ENCODE measurements at places on chromosomes 12 and 14. TPM values are rescaled to one million over a fixed set of nuclear protein-coding genes. Genes with fewer than 3 reads are reported as not detected.
A peak's percentile ranks its signal among the peaks of the same experiment; 100 is the strongest.

GRCh38 chr12:123171967-123172366 is 21.1 kb upstream of the PITPNM2 start:
- no peak for DNase-seq

KERA gene
- total RNA-seq: 2.2 TPM

ABHD12B gene
- not detected for total RNA-seq

SLC24A4 gene
- 0.92 TPM for total RNA-seq

OTX2 gene
- not detected for total RNA-seq

DNA sequence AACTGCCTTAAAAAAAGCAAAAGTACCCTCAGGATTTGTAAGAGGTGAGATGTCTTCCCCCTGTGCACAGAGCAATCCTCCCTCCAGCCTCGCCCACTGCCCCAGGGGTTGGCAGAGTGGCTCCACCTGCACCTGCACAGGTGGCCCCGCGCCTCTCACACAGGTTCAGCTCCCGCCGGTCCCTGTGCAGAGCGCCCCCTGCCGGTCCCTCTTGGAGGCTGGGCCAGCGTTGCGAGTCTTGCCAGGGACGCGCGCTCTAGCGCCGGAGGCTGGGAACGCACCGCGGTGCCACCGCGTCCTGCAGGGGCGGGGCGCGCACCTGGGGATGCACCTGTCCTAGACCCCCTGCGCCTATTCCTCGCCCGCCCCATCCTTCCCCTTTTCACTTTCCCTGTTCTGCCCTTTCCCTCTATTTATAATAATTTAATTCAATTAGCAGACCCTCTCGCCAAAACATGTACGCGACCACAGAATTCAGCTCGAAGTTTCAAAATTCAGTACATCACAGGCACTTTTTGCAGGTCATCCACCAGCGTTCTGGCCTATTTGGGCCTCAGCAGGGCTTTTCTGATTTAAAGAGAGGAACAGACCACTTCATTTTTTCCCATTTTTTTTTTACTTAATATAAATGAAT is 618.6 kb downstream of the AACS start:
- DNase-seq: peak; percentile 70

GRCh38 chr12:1812650-1813302 is 7.6 kb upstream of the LRTM2 start:
- no peak for DNase-seq

SLC16A7 gene
- total RNA-seq: 16.3 TPM

DNA sequence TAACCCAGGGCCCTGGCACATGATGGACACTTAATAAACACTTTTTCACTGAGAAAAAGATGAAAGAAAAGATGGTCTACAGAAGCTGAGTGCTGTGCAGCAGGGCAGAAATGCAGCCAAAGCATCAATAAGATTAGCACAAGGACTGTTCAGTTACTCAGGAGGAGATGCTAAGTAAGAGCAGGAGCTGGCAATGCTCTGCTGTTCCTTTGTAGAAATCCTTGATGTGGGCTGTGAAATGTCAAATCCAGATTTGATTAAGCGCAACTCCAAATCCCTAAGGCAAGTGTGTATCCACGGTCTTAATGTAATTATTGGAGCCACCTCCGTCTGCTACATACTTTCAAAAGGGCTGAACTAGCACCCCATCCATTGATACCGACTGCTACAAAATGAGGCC is 151.8 kb upstream of the BTG1 start:
- DNase-seq: no peak

AKAP6 gene
- total RNA-seq: 23.3 TPM

GRCh38 chr12:6192604-6193380 is 7.4 kb upstream of the CD9 start:
- DNase-seq: no peak

DNA sequence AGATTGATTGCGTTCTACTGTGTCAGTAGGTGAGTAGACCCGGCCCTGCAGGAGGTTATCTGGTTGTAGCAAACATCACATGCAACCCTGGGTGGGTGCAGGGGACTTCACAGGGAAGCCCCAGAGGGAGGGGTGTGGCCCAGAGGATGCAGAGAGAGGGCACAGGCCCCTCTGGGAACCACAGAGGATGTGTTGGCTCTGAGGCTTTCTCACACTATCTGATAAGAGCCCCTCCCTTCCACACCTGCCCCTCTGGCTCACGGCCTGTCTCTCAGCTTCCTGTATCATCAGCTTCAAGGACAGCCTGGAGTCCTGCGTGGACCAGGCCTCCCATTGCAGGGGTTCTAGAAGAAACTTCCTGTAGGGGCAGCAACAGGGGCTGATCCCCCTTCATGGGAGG is 101.9 kb downstream of the RIN3 start:
- DNase-seq: peak; percentile 56

DNA sequence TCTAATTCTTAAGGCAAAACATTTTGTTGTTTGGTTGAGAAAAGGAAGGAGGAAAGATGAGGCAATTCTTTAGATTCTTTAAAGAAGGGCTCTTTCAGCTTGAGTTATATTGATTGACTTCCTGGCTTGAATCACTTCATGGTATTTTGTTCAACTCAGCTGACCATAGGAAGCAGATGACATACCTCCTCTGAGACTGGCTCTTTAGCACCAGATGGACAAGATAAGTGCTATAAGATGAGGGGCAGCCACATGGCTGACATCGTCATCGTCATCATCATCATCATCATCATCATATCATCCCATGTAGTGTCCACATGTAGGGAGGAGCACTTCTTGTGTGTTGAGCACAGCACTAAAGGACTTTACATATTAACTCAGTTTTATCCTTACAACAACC is 81.3 kb downstream of the SSPN start:
- DNase-seq: no peak

DNA sequence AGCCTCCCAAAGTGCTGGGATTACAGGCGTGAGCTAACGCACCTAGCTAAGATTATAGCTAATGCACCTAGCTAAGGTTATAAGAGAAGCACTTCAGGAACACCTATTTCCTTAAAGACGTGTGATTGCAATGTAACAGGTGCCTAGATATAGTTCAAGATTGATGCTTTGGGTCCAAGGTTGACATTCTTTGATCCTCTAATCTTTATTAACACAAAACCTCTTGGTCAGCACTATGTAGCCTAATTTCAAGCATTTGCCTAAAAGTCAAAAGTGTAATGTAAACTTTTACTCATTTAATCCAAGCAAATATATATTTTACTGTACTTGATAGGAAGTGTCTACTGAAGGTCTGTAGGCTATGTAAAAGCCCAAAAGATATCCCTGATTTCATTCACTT is 36.5 kb downstream of the SCFD1 start:
- no peak for DNase-seq

DBX2 gene
- total RNA-seq: not detected

All from stomach (tissue), 19 donors.